ENCODE measurements at places on chromosomes 1 and 21.

DNA sequence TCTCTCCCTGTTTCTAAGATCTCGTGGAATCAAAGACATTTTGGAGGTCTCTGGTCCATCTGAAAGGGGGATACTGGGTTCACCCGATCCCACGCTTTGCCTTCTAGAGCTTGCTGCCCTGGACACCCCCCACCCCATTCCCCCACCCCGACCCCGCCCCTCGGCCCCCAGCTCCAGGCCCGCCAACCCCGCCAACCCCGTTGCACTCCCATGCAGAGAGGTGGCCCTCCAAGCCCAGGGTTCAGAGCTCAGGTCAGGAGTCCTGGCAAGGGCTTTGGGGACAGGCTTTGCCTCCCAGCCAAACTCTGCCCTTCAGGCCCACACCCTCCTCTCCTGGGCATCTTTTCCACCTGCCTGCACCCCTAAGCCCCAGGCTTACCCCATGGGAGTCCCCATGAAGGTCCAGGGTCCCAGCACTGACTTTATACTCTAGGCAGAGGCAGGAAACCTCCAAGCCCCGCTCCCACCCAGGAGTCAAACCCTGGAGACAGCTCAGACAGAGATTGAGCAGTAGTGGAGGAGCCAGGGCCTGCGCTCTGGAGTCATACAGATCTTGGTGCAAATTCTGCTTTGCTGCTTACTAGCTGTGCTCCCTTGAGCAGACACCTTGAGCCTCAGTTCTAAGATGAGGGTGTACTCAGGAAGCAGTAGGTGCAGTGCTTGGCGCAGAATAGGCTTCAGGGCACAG is 155.9 kb downstream of the FOXD2 start:
- DNase-seq: no peak

DNA sequence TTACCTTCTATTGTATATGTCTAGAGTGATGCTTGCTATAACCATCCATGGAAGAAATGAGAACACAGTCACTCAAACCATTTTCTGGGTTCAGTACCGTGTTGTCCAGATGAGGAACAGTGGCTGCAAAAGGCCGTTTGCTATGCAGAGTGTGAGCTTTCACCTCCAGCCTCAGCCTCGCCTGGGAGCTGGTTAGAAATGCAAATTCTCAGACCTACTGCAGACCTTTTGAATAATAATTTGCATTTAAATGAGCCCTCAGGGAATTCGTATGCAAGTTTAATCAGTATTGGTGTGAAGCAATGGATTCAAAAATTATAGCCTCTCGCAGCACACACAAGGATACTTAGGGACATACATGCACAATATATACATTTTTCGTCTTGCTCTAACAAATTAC is 24.1 kb downstream of the KCNJ15 start:
- no peak for DNase-seq

DNA sequence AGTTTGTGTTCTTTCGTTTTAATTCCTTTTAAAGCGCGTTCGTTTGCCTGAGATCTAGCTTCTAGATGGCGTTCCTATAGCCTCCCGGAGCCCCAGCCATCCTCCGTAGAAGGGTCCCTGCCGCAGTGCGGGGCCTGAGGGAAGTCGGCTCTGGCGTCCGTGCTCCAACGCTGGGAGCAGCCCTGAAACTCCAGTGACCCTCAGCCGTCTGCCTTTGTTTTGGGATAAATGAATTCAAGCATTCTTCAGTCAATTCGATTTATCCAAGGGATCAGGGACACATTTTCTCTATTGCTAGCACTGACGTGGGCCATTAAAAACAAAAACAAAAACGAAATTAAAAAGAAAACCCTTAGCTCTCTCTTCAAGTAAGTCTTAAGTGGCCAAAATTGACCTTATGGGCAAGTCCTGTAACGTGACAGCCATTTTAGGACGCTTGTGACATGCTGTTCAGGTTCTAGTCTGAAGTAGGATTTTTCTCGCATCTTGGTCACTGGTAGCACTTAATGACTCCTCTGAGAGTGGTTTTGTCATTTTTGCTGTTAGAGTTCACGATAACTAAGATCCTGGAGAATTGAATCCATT is 742 bp upstream of the HSPA13 start:
- no peak for DNase-seq

GRCh38 chr1:74686928-74687327 is 13.3 kb upstream of the ERICH3 start:
- DNase-seq: no peak

DNA sequence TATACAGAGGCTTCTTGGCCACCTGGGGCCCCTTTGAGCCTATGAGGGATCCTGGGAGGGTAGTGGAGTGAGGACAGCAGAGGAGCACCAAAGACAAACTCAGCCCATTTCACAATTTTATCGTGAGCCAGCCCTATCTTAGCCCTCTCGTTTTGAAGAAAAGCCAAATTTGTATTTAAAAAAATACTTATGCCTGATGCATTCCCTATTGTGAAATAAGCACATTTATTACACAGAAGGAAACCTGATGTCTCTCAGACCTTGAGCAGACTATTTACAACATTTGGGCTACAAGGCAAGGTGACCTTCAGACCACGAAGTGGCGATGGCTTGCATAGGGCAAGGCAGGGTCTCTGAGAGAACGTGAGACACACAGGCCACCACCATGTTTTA is 41.3 kb upstream of the H6PD start:
- DNase-seq: no peak

- DNase-seq: no peak
Measured at GRCh38 chr1:28112388-28113241, 24.2 kb upstream of the EYA3 start.

Data from urothelium cell line (cell line).